ENCODE measurements at places on chromosomes 1 and 21. TPM values are rescaled to one million over a fixed set of nuclear protein-coding genes. Genes with fewer than 3 reads are reported as not detected.

KPRP gene
- total RNA-seq, result not detected

GRCh38 chr1:154213274-154213673, 7.1 kb upstream of the CFAP141 start:
- DNase-seq, result no peak

GRCh38 chr21:35222541-35222941, 173.4 kb upstream of the RUNX1 start:
- DNase-seq, result no peak

DNA sequence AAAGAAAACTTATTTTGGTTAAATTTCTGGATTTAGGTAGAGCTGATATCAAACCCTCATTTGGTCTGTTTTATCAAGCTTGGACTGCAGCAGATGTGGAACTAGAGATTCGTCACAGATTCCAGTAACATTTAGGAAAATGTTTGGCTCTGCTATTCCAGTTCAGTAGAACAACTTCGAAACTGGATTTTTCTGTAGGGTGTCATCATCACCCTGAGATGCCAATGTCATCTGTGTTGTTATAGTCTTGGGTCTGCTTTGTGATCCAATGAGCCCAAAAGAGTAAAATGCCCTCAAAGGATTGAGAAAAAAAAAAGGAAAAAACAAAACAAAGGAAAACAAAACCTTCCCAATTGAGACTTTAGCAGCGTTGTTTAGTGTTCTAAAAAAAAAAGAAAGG, 55.4 kb downstream of the LAMC2 start:
- no peak for DNase-seq

MXRA8 gene
- 106 TPM for total RNA-seq

DNA sequence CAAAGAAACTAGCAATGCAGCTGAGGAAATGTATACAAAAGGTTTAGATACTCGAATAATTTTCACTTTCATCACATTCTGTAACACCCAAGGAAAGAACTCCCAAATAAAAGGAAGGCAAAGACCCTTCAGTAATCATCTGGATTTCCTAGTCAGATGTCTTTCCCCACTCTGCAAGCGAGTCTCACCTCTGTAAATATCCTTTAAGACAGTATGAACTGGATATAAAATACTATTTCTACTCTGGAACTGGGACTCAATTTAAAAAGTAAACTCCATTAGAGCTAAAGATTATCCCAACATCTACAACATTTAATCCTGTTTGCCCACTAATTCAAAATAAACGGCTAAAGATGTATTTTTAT, 27.0 kb downstream of the C2CD2 start:
- DNase-seq, result no peak

SYT6 gene
- total RNA-seq, result not detected

DNA sequence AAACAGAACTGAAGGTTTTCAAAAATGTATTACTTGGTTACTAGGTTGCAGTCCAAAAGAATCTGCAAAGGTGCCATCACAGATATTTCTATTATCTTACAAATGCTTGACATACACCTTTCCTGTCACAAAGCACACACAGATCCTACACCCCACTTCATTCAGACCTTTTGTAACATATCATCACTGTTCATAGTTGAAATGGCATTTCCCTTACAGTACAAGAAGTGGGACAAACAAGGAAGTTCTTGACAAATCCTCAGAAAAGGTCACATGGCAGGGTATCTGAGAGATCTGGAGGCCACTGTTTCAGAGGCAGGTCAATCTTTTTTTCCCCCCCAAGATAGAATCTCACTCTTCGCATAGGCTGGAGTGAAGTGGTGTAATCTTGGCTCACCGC, 21.3 kb downstream of the TOR1AIP2 start:
- no peak for DNase-seq

PRCC gene
- total RNA-seq, result 59.3 TPM

KISS1 gene
- 8.8 TPM for total RNA-seq

DNA sequence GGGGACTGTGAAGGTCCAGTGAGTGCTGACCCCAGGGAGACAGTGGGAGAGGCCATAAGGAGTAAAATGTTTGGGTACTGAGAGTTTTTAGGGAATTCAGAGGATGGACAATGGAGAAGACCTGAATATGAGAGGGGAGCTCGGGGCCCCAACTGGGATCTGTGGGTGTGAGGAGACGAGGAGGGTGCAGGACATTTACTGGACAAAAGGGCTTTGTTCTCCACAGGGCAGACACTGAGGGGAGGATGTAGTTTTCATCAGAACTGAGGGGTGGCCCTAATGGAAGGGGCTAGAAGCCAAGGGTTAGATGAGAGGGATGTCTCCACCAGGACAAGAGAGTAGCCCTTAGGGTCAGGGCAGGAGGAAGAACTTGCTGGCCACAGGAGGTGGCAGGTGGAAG, 30.0 kb downstream of the TMCC2 start:
- no peak for DNase-seq

DNA sequence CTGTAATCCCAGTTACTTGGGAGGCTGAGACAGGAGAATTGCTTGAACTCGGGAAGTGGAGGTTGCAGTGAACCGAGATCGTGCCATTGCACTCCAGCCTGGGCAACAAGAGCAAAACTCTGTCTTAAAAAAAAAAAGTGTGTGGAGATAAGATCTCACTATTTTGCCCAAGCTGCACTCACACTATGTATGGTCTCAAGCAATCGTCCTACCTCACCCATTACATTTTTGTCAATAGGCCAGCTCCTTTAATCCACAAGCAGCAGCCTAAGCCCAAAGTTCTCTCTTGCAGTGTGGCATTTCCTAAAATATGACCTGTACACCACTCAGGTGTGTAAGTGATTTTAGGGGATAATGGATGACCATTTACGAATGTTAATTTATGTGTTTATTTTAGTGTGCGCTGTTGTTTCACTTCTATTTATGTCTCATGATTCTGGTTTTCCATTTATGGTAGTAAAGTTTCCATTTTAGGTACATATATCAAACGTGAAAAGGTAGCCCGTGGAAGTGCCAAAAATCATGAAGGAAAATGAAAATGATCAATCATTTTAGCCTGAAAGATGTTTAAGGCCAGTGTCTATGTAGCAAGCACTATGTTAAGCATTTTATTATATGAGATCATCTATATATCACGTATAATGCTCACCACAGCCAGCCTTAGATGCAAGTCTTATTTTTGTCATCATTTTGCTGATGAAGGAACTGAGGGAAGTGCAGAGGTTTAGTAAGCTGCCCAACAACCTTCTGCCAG, 5.6 kb downstream of the LCK start:
- no peak for DNase-seq

DNA sequence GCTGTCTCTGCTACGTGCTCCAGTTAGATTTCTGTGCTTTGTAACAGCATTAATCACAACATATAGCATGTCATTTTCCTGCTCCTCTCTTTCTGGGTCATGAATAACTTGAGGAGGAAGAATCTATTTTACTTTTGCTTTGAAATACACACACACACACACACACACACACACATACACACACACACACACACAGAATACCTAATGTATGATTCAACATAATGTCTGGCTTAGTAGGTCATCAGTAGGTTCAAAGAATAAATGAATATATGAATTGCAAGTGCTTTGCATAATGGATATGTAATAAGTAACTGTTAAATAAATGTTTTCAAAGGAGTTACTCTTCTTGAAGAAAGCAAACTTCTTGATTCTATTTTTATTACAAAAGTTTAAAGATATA, 249.0 kb downstream of the PDE4B start:
- DNase-seq, result no peak

PKP1 gene
- total RNA-seq, result 11.6 TPM

NPHS2 gene
- 2.5 TPM for total RNA-seq

- no peak for DNase-seq
Observed at GRCh38 chr1:113191579-113192076, 118.6 kb downstream of the LRIG2 start.

ASPM gene
- 4.5 TPM for total RNA-seq

SLC6A17 gene
- 0.75 TPM for total RNA-seq

- no peak for DNase-seq
Observed at GRCh38 chr1:37951041-37951782, 4.4 kb upstream of the INPP5B start.

GRCh38 chr1:1537626-1538250, 2.7 kb downstream of the TMEM240 start:
- DNase-seq, result no peak

DNA sequence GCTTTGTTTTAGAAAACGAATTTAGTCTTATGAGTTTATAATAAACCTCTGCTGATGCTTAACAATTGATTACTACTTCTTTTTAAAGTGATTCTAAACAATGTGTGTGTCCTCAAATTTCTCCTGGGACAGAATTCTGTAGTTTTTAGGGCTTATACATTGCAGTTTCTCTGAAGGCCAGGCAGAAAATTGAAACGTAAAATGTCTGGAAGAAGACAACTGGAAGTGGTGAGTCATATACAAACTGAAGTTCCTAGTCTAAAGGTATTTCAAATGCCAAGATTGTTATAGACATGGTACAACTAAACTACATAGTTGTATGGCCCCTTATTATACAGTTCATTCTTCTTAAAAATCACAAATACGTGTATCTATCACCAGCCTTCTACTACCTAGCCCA, 30.5 kb upstream of the RC3H1 start:
- no peak for DNase-seq

- no peak for DNase-seq
Observed at GRCh38 chr1:2777424-2778219, 23.9 kb downstream of the TTC34 start.

DNA sequence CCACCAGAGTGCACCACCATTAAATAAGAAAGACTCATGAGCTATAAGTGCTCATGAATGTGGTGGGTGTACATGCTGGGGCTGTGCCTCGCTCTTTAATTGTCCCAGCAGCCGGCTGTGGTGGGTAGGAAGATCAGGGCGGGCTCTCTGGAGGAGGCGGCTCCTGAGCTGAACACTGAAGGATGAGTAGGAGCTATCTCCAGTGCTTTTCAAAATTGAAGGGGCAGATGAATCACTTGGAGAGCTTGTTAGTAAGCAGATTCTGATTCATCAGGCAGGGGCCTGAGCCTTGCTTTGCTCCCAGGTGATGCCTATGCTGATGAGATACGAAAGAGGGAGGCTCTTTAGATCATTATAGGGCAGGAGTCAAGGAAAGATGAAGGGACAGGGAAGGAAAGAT, 54.1 kb downstream of the ETS2 start:
- DNase-seq, result no peak

GRCh38 chr1:46134660-46135331, 2.4 kb upstream of the PIK3R3 start:
- no peak for DNase-seq

DNA sequence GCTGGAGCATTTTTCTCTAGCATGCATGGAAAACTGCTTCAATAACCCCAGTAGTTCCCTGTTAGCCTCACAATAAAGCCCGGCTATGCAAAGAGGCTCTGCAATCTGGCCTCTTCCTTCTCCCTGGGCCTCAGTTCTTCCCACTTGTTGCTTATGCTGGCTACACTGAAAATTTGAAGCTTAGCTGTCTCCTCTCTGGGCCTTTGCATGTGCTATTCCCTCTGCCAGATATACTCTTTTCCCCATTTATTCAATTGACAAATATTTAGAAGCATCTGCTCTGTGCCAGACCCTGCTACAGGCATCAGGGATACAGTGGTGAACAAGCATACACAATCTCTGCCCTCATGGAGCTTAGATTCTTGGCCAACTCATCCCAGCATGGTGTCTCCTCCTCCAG, 15.3 kb downstream of the CRYBG2 start:
- no peak for DNase-seq

DNA sequence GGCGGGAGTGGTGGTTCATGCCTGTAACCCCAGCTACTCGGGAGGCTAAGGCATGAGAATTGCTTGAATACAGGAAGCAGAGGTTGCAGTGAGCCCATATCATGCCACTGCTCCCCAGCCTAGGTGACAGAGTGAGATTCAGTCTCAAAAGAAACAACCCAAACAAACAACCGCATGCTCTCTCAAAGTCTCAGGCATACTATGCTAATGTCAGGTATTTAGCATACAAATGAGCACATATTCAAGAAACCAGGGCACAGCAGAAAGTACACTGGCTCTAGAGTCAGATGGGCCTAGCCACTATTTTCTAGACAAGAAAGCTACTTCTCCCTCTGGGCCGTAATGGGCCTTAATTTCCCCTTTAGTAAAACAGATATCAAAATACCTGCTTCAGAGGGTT, 55.0 kb downstream of the ELAVL4 start:
- DNase-seq, result no peak

GRCh38 chr1:13737398-13737797, 37.4 kb downstream of the PRDM2 start:
- no peak for DNase-seq

DNA sequence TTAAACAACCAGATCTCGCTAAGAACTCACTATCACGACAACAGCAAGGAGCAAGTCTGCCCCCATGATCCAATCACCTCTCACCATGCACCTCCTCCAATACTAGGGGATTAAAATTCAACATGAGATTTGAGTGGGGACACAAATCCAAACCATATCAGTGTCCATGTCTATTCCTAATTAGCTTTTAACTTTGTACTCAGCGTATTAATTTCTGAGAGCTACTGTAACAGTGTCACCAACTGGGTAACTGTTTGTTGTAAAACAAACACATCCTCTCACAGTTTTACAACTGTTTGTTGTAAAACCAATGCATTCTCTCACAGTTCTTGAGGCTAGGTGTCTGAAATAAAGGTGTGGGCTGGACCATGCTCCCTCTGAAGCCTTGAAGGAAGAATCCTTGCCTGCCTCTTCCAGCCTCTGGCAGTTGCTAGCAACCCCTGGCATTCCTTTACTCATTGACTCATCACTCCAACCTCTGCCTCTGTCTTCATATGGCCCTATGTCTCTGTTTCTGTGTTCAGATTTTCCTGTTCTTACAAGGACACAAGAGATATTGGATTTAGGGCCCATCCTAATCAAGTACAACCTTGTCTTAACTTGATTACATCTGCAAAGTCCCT, 121.2 kb downstream of the LTN1 start:
- DNase-seq, result no peak

- no peak for DNase-seq
Observed at GRCh38 chr1:81802707-81803430, 2.1 kb downstream of the ADGRL2 start.

ADAM30 gene
- total RNA-seq, result not detected

DNA sequence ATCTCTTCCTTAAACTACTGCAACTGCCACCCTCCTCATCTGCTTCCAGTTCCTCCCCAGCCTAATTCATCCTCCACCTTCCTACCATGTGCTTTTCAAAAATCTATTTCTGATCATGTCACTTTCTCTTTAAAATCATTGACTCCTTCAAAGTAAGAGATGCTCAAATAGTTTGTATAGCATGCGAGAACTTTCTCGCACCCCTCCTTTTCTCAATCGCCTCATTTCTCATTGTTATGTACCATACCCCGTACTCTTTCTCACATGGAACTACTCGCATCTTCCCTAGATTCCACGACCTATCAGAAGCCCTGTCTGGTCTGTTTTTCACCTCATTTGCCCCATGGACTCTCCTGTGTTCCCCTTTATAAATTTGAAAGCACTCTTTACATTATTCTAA, 238.2 kb downstream of the NRIP1 start:
- DNase-seq, result no peak

RIPPLY3 gene
- total RNA-seq, result 0.92 TPM

GRCh38 chr1:202349206-202349928, 868 bp downstream of the PPP1R12B start:
- no peak for DNase-seq

GRCh38 chr1:26794391-26794790, 6.6 kb downstream of the PIGV start:
- DNase-seq, result no peak
